ENCODE measurements at places on chromosomes 12 and 14.
A peak's percentile ranks its signal among the peaks of the same experiment; 100 is the strongest.

DNA sequence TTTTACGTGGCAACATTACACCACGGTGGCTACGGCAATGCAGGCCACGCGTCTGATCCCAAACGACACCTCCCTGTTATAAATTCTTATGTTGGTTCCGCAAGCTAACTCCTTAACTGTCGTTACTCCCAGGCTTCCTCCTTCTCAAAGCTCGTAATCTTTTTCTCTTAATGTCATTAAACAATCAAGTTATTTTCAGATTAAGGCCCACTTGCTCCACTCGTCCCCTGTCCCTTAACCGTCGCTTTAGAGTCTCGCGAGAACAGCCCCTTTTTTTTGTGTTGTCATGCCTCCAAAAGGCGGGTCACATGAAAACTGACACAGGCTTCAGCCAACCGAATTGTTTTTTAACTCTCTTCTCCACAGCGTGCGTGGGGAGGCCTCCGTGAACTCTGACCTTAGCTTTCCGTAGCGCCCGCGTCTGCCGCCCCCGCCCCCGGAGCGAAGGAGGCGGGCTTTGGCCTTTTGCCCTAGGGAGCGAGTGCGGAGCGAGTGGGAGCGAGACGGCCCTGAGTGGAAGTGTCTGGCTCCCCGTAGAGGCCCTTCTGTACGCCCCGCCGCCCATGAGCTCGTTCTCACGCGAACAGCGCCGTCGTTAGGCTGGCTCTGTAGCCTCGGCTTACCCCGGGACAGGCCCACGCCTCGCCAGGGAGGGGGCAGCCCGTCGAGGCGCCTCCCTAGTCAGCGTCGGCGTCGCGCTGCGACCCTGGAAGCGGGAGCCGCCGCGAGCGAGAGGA is at the start of gene CAND1:
CAND1 (plus strand) TSS at position 463 of the 737 bp plus-strand sequence. CDS start 360 bp downstream, outside the sequence.
- DNase-seq = peak; percentile 87

DNA sequence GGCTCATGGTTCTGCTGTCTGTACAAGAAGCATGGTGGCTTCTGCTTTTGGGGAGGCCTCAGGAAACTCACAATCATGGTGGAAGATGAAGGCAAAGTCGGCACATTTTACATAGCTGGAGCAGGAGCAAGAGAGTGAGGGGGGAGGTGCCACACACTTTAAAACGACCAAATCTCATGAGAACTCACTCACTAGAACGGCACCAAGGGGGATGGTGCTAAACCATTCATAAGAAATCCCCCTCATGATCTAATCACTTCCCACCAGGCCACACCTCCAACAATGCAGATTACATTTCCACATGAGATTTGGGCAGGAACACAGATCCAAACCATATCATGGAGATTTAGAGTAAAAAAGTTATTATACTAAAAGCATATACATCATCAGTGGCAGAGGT is 13.6 kb upstream of the LEMD3 start:
- DNase-seq = no peak

DNA sequence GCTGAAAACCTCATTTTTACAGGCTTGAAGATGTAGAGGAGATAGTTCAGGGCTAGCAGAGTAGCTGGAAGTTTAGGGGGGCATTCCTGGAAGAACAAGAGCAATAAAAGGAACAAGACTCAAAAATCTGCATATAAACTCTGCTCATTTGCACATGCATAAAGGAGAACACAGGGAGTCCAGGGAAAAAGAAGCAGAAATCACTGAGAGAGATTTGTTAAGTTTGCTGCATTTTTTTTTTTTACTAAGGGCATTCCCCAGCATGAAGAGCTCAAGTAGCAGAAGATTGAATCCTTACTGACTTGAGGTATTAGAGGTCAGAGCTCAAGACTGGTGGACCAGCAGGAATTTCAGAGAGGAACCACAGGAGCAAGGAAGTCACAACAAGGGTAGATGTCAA is 28.2 kb upstream of the BCL11B start:
- DNase-seq = no peak

GRCh38 chr14:21723431-21724045 is 49.9 kb upstream of the OR4E1 start:
- DNase-seq = peak; percentile 29

DNA sequence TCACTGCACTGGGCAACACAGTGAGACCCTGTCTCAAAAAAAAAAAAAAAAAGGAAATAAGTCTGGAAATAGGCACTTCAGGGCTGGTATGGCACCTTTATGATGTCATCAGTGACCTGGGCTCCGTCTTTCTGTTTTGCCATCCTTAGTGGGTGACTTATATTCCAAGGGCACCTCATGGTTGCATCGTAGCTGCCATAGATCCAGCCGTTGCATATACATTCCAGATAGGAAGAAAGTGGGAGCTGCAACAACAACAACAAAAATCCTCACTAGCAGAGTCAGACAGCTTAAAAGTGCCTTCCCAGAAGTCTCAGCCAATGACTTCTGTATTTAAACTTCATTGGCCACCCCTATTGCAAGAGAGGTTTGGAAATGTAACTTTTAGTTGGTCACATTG is 26.4 kb downstream of the MYL2 start:
- DNase-seq = no peak

GRCh38 chr12:111426344-111427185 is 20.8 kb downstream of the SH2B3 start:
- DNase-seq = no peak

GRCh38 chr12:21769307-21769706 is 5.2 kb downstream of the KCNJ8 start:
- no peak for DNase-seq

DNA sequence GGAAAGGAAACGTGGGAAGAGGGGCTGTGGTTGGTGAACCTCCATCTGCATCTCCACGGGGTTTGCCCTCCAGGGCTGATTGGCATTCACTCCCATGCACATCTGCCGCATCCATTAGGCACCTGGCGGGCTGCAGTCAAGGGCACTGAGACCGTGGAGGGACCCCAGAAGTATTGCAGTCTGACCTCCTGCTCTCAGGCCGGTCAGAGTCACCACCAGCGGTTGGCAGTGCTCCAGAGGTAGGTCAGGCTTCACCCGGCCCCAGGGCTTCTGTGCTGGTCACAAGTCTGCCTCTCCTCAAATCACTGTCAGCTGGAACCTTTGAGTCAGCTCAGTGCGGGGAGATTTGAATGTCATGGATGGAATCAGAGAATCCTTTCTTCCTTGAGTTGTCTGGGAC is 132.3 kb downstream of the PAPOLA start:
- DNase-seq = no peak

GRCh38 chr14:69505338-69506240 is 21.1 kb downstream of the PLEKHD1 start:
- DNase-seq = no peak

GRCh38 chr14:103108749-103109207 is 14.3 kb downstream of the EXOC3L4 start:
- no peak for DNase-seq

GRCh38 chr14:25472700-25473099 is 422.8 kb upstream of the STXBP6 start:
- no peak for DNase-seq

GRCh38 chr14:104290756-104291122 is 152.4 kb downstream of the KIF26A start:
- no peak for DNase-seq

DNA sequence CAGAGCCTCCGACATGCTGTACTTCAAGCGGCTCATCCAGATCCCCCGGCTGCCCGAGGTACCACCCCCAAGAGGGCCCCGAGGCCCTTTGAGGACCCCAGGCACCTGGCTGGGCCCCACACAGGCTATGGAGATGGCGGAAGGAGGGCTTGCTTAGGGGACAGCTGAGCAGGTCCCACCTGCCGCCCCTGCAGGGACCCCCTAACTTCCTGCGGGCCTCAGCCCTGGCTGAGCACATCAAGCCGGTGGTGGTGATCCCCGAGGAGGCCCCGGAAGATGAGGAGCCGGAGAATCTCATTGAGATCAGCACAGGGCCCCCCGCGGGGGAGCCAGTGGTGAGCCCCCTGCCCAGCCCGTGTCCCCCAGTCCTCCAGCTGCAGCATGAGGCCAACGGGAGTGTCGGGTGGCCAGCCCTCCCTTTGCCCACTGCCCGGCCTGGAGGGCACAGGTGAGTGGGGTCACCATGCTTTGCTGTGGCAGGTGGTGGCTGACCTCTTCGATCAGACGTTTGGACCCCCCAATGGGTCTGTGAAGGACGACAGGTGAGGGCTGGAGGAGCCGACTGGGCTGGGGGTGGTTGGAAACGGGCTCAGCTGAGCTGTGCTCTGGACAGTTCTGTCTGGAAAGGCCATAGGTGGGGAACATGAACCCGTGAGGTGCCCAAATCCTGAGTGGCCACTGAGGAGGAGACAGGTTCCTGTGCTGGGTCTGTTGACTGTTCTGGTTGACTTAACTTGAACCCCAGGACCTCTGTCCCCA is 20.0 kb downstream of the HIP1R start:
- no peak for DNase-seq

DNA sequence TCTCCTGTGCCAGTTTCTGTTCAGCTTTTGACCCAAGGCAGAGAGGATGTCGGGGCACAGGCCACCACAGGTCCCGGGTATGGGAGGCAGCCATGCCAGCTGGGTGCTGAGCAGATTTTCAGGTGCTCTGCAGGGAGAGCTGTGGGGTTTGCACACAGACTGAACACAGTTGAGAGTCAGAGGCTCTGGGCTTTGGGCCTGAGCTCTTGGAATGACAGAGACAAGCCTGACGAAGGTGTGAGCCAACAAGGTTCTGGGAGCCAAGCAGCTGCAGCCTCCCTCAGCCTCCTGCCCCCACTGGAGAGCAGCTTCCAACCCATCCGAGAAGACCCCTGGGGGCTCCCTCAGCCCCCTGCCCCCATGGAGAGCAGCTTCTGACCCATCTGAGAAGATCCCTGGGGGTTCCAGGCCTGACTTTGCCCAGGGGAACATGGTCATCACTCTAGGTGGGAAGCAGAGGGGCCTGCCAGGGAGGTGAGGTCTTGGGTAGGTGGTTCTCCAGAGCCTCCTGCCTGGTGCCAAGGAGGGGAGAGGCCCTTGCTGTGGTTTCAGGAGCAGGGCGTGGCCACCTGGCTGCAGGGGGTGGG is 13.8 kb downstream of the FBRSL1 start:
- DNase-seq = no peak

DNA sequence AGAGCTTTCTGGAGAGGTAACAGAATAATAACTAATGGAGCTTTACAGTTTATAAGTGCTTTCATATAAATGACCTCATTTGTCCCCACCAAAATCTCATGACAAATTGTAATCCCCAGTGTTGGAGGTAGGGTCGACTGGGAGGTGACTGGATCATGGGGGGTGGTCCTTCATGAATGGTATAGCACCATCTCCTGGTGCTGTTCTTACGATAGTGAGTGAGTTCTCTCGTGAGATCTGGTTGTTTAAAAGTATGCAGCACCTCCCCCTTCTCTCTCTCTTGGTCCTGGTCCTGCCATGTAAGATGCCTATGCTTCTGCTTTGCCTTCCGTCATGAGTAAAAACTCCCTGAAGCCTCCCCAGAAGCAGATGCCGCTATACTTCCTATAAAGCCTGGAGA is 423.3 kb upstream of the GARIN6 start:
- no peak for DNase-seq

GRCh38 chr12:47811581-47812484 is 7.9 kb downstream of the HDAC7 start:
- DNase-seq = no peak

GRCh38 chr12:94103986-94104385 is 44.4 kb upstream of the PLXNC1 start:
- no peak for DNase-seq

- DNase-seq = no peak
These were observed 452.5 kb downstream of the FUT8 start for GRCh38 chr14:65864984-65865383.

DNA sequence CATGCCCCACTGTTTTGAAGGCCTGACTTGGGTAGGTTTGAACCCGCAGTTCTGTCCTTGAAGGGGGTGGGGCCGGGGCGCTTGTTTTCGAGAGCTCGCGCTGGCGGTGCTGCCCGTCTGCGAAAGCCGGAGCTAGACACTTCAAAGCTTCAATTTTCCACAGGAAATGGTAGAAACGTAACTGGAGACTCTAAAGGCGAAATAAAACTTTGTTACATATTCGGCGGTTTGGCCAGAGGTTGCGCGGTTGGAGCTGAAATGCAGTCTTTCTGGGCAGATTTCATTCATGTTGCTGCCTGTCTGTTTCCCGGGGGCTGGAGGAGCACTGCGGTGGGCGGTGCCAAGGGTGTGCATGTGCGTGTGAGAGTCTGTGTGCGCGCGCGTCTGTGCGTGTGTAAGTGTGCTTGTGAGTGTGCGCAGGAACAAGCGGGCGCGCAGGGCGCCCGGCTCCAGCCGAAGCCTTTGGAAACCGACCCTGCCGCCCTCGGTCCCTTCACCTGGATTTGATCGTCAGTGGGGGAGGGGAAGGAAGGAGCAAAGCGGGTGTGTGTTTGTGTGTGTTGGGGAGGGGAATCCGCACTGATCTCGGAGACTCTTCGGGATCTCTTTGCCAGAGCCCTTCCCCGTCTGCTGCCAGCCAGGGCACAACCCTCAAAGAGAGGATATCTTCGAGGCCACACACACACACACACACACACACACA is 227.7 kb upstream of the CRY1 start:
- peak; percentile 33 for DNase-seq

DNA sequence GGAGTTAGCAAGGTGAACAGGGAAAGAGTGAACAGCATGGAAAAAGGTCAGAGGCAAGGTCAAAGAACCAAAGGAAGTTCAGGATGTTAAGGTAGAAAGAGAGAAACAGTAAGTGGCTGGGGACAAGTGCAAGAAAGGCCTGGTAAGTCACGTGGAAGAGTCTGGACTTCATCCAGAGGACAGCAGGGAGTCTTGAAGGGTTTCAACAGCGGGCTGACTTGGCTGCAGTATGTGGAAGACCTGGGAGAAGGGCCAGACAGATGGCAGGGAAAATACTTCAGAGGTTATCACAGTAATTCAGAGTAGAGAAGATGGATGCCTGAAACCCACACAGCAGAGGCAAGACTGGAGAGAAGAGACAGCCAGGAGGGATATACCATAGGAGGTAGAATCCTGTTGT is 34.0 kb downstream of the CIT start:
- no peak for DNase-seq

DNA sequence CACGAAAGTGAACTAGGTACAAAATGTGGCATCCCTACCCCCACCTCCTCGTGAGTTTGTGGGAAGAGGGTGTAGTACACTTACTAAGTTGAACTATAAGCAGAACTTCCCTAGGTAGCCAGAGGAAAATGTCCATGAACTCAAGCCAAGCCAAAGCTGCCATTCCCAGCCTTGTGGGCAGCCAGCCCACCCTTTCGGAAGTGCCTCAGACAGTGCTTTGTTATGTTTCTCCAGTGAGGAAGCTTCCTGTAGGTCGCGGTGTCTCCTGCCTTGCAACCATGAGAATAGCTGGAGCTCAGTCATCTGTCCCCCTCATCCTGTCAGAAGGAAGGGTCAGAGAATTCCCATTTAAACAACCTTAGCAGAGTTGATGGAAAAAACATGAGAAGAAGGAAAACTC is 266.9 kb downstream of the DUSP6 start:
- DNase-seq = no peak

- DNase-seq = no peak
These were observed 66.1 kb downstream of the KTN1 start for GRCh38 chr14:55645845-55646832.

Measured in stimulated activated CD4-positive, alpha-beta T cell treated with anti-CD3 and anti-CD28 coated beads, Interleukin-1b, Interleukin-23, amount 100 ng/mL, for 24 hours (primary cell).